A549 treated with dexamethasone at 1 μM for 4 hours (cell line): ENCODE measurements at places on chromosomes 6 and 20. TPM values are rescaled to one million over a fixed set of nuclear protein-coding genes. Genes with fewer than 3 reads are reported as not detected.

WFDC12 gene
- not detected in 5 replicates for total RNA-seq

DPPA5 gene
- total RNA-seq = not detected in 5 replicates

TMEM170B gene
- total RNA-seq = 0.61 to 1.1 TPM (median 0.87 TPM) in 5 replicates

CLIC1 gene
- 438 to 455 TPM (median 449 TPM) in 5 replicates for total RNA-seq

LY6G6C gene
- 0.08 to 0.12 TPM in 2 of 5 replicates, not detected in the others for total RNA-seq
